Astrocyte of the hippocampus (primary cell): ENCODE measurements at places on chromosomes 5 and 9.
A peak's percentile ranks its signal among the peaks of the same experiment; 100 is the strongest.

- DNase-seq = no peak
Observed at GRCh38 chr5:110823571-110823970, 84.8 kb downstream of the SLC25A46 start.

GRCh38 chr5:16411235-16411634, 54.4 kb downstream of the ZNF622 start:
- peak; percentile 25 for DNase-seq

DNA sequence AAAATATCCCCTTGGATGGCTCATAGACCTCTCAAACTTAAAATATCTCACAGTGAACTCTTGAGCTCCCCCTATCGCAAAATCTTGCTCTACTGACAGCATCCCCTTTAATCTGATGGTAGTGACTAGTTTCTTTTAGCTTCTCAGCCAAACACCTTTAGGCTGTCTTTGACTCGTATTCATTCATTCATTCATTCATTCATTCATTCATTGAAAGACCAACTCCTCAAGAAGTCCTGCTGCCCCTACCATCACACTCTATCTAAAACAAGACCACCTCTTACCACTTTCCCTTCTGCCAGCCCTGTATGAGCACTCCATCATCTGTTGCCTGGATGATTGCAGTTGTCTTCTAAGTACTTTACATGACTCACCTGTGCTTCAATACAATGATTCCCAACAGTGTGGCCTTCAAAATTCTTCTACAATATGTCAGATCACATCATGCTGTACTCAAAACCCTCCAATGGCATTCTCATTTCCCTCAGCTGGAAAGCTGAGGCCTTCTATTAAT, 46.8 kb downstream of the ITGA2 start:
- no peak for DNase-seq

DNA sequence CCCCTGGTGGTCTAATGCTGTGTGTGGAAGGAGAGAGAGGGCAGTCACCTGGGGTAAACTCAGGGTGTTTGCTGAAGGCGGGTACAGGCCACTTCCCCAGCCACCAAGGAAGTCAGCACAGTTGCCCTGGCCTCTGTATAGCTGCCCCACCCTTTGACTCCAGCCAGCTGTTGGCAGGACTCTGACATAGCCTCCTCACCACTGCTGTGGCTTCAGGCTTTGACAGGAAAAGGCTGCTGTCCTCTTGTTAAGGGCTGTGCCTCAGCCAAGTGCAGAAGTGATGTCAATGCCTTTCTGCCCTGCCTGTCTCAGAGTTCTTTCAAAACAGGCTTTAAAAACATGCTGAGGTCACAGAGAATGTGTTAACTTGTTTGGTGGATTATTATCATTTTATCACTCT, 487.2 kb upstream of the KLF4 start:
- no peak for DNase-seq

DNA sequence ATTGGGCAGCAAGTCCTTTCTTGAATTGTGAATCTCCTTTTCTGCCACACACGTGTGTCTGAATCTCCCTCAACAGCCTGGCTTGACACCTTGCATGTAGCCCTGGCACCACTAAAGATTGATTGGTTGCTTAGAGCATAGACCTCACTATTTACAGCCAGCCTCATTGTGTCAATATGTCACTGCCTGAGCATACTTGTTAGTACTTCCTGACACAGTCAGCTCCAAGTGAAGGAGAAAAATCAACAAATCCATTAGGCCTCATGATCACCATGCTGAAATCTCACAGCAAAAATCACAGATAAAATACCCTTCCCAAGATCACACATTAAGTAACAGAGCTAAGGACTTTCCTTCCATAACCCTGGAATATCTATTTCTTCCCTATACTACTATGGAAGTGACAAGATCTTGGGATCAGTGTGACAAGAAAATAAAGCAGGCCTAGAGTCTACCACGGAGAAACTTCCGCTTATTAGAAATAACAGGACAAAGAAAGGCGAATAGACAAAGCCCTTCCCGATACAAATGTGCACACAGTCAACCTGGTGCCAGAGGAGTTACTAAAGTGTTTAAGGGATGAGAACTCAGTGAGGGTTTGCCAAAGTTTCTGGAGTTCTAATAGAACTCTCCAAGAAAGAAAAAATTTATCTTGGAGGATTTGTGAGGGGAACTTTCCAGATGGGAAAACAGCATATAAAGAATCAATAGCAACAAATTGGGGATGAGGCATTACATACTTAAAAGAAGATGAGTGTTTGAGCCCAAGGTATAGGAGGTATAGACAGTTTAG, 5.6 kb upstream of the ARL15 start:
- DNase-seq = no peak

DNA sequence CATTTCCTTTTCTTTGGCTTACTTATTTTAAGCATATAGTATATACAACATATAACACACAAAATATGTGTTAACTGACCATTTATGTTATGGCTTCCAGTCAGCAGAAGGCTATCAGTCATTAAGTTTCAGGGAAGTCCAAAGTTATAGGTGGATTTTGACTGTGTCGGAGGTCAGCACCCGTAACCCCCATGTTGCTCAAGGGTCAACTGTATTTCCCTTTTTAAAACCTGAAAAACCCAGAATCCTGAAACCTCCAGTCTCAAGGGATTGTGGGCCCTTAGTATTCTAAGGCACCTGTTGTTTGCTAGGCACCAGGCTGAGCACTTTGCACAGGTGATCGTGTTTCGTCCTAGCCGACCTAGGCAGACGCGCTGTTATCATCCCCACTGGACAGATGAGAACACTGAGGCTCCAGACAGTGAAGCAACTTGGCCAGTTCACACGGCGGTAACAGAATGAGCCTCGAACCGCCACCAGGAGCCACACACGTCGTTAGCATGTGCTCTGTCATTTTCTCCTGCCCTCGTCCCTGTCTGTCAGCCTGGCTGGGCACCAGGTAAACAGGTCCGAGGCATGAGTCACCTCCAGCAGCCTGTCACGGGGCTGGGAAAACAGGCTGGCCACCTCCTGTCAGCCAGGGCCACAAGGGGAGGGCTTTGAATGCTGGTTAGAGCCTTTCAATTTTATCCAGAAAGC, 39.9 kb downstream of the DUSP1 start:
- DNase-seq = peak; percentile 66

GRCh38 chr5:44538797-44539601, 149.8 kb upstream of the FGF10 start:
- no peak for DNase-seq

- DNase-seq = peak; percentile 47
Observed at GRCh38 chr5:74040065-74040551, 414.1 kb downstream of the ARHGEF28 start.

DNA sequence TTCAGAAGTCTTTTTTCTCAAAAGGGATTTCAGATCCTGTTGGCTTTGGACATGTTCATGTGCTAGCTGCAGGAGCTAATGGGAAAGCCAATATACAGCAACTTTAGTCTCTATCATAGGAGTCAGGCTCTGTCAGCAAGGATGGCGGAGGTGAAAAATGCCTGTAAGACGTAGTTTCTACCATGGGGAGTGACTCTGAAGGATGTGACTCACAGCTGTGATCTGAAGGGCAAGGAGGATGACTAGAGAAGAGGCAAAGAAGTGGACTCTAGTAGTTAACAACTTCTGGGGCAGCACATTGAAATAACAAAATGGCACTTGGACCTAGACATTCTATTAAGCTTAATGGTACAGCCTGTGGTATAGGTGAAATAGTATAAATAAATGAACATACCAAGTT, 3.1 kb upstream of the NDUFS4 start:
- peak; percentile 4 for DNase-seq

DNA sequence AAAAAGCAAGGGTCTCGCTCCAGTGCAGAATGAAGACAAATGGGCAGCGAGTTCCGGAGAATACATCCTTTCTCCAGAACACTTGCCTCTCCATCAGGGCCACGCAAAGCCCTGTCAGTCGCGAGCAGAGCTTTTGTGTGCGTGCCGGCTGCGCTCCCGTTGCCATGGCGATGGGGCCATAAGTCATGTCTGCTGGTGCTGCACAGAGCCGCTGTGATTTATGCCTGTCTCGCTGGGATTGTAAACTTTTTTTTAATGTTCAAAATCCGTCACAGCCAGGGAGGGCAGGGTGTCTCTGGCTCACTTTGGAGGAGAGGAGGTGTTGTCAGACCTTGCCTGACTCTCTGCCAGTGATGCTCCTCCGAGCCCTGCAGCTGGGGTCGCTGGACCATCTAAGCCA, 272.7 kb downstream of the TRIM32 start:
- peak; percentile 42 for DNase-seq

DNA sequence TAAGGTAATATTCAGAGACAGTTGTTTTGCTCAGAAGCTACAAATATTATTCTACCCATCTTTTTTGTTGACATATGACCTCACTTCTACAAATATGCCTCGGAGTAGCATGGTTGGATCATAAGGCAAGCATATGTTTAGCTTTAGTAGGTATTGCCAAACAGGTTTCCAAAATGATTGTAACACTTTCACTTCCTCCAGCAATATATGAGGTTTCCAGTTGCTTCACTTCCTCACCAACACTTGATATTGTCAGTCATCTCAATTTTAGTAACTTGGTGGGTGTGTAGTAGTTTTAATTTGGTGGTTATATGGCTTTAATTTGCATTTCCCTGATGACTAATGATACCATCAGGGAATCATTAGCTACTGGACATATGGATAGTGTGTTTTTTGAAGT, 46.7 kb downstream of the TNFSF8 start:
- no peak for DNase-seq

DNA sequence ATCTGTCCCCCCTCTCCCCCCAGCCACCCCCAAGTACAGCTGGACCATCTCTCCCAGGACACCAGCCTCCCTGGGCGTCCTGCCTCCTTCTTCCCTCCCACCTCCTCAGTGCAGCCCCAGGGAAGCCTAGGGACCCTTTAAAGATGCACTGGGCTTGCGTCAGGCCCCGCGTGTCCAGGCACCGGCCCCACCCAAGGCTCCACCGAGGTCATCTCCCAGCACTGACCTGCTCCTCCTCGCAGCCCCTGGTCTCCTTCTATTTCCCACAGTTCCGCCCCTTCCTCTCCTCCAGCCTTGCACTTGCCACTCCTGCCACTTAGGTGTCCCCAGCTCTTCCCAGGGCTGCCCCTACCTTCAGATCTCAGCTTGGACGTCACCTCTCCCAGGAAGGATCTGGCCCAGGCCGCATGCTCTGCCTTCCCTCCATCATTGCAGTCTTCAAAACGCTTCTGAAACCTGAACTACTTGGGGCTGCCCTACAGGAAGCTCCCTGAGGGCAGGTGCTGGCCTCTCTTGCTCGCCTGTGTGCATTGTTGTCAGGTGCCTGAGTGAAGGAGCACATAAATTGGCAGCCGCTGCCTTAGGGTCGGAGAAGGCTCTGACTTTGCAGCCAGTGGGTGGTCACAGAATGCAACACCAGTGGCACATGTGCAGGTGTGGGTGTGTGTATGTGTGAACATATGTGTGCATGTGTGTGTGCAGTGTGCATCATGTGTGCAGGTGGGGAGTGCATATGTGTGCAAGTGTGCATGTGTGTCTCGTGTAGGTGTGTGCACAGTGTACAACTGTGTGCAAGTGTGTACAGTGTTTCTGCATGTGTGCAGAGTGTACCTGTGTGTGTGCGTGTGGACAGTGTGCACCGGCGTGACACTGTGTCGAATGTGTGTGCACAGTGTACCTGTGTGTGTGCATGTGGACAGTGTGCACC, 152.9 kb downstream of the C9orf50 start:
- no peak for DNase-seq

- peak; percentile 64 for DNase-seq
Observed at GRCh38 chr5:81779125-81779915, 28.4 kb upstream of the SSBP2 start.

DNA sequence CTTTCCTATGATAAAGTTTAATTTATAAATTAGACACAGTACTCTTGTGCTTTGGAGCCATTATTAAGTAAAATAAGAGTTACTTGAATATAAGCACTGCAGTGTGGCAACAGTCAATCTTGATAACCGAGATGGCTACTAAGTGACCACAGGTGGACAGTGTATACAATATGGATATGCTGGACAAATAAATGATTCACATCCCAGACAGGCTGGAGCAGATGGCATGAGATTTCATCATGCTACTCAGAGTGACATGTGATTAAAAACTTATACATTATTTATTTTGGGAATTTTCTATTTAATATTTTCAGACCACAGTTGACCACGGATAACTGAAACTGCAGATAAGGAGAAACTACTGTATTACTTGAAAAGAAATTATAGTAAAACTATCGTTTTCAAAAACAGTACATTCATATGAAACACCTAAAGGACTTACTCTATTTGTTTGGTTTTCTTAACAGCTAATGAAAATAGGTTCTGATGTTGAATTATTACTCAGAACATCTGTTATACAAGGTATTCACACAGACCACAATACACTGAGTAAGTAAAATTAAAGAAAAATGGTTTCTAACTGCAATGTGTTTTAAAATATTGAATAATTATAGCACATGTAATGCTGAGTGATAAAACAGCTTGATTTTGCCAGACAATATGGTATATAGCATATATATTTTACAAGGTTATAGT, 16.0 kb downstream of the LYRM7 start:
- DNase-seq = no peak

DNA sequence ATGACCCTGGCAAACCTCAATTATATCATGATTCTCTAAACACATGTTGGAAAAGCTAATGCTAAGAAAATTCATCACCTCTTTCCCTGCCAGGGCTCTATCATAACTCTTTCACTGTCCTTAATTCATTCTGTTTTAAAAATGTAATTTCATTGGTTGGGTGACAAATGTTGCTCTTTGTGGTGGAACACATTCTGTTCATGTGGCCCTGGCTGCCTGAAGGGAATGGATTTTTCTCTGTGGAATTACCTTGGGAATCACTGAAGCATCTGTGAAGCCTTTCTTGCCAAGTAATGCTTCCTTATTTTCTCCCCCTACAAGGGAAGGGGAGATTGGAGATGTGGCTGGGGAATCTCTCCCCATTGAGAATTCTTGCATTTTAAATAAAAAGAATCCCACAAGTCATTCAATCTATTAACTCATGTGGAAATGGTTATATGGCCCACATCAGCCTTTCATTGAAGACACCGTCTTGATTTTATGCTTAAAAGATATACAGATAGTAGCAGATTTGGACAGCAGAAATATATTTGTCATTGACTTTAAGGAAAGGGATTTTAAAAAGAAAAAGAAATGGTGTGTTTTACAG, 201.8 kb upstream of the NMUR2 start:
- no peak for DNase-seq

DNA sequence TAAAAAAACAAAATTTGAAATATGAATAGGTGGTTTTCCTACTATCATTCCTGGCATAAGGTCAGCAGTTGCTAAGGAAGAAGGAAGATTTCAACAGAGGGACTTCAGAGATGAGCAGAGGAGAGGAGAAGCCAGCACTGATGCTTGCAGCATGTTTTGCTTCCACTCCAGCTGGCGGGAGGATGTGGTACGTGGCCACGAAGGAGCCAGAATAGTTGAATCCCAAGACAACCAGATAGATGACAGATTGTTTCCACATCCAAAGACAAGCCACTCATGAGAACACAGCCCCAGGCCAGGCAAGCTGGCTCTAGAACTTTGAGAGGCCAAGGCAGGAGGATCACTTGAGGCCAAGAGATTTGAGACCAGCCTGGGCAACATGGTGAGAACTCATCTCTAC, 15.1 kb downstream of the TIMD4 start:
- no peak for DNase-seq

GRCh38 chr5:16431490-16431889, 34.1 kb downstream of the ZNF622 start:
- DNase-seq = no peak

GRCh38 chr9:128049843-128050242, 17.3 kb downstream of the NAIF1 start:
- DNase-seq = no peak
